A172 (cell line): ENCODE measurements at places on chromosomes 11 and 22. TPM values are rescaled to one million over a fixed set of nuclear protein-coding genes. Genes with fewer than 3 reads are reported as not detected.

GRCh38 chr11:10979529-10979928, 121.7 kb upstream of the ZBED5 start:
- no peak for DNase-seq

GRCh38 chr22:38080474-38080849, 3.5 kb downstream of the SLC16A8 start:
- DNase-seq = no peak

- no peak for DNase-seq
Measured at GRCh38 chr22:46051646-46052045, 74.7 kb upstream of the WNT7B start.

- no peak for DNase-seq
Measured at GRCh38 chr11:128194216-128194615, 393.1 kb downstream of the ETS1 start.

DNA sequence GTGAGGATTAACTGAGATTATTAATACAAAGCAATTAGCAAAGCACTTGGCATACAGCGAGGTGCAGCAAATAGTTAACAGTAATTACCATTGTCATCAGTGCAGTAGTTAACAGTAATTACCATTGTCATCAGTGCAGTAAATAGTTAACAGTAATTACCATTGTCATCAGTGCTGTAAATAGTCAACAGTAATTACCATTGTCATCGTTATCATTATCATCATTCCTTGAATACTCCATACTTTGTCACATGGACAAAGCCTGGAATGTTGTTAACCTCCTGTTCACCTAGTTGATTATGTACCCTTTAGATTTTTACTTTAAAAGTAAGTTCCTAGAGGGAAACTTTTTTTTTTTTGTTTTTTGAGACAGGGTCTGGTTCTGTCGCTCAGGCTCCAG, 19.5 kb upstream of the LYVE1 start:
- no peak for DNase-seq

The SERPING1 gene
- total RNA-seq = 0.74 and 4.8 TPM in 2 replicates

The C11orf97 gene
- total RNA-seq = not detected in 2 replicates
